T follicular helper cell (primary cell): ENCODE measurements at places on chromosomes 12 and 14.

DNA sequence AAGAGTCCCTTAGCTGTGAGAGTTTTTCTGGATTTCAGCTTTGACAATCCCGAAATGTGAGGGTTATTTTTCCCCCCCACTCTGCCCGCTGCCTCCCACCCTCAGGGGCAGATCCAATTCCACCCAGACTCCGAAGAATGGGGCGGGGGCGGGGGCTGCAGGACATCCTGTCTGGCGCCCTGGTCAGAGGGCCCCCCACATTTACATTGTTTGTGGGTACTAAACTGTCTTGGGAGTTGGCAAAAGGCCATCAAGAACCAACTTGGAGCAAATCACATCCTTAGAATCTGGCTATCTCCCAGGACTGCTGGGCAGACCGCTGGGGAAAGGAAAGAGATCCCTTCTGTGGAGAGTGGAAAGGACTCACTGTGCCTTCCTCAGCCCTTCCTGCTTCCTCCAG is 2.4 kb downstream of the EMP1 start:
- no peak for DNase-seq

- DNase-seq: no peak
These were observed at the start of gene ANKS1B for GRCh38 chr12:99984271-99985128. Gene ANKS1B (minus strand): TSS chr12:99984936. CDS start chr12:99984237, 699 bp downstream.

- no peak for DNase-seq
These were observed 88.7 kb upstream of the KCNA1 start for GRCh38 chr12:4820971-4821370.

DNA sequence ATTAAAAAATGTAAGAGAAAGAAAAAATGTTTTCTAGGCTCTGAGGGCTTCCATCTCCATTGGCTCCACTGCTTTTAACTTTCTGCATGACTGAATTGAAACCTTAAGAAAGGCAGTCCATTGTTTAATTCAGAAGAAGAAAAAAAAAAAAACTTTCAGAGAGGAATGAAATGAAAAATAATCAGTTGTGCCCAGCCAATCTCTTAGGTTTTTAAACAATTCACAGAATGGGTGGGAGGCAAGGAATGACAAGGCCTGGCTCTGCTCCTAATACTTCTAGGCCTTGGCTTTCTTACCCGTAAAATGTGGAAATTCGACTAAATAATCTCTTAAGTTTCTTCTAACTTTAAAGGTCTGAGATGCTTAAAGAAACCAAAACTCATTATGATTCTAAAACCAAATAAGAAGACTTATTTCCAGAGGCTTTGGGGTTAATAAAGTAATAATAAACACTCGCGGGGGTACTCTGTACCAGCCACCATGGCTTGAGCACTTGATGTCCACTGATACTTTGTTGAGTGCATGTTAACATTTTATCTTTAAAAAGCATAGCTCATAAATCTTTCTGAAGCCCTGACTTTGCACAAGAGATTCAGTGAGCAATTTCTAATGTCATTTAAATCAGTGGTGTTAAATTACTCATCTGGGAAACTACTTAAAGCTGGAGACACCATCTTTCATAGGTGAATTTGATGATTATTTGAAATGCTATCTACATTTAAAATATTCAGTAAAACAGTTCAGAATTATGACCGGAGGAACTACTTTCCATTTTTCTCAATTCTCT is 49.6 kb downstream of the STON2 start:
- no peak for DNase-seq

DNA sequence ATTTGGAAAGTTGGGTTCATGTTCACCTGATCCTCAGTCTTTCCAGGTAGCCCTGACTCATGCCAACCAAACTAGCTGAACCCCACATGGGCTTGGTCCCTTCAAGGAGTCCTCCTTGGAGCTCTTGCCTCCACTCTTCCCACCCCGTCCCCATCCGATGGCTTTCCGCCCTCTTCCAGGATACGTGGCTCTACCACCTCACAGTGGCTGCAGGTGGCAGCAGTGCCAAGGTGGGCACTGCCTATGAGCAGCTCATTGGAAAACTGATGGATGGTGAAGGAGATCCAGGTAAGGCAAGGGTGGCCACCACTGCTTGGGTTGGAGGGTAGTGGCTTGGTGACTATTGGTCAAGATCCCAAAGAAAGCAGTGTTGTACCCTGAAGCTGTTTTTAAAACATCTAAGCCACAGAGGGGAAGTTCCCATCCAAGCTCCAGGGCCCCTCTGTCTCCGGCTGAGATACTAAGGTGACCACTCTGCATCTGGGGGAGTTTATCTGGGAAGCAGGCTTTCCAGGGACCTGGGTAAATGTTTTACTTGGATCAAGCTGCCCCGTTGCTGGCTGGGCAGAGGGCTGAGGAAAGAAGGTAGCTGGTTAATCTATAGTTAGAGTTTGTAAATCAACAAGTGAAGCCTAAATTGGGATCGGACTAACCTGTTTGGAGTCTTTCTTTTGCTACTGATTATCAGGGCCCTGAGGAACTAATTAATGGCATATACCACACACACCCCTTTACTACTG is 23.7 kb downstream of the PIGH start:
- DNase-seq: no peak

DNA sequence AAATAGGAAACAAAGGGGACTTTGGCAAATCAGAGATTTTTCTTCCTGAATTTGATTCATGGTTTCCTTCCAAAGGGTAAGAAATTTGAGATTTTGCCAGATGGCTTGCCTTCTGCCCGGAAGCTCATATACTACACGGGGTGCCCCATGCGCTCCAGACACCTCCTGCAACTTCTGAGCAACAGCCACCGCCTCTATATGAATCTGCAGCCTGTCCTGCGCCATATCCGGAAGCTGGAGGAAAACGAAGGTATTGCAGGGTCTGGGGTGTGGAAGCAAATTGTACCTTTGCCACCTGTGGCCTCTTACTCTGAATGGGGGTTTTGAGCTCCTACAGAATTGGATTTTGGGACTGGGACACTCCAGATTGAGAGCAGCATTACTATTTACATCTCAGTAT is 63.5 kb downstream of the FRMD6 start:
- no peak for DNase-seq

GRCh38 chr14:22432348-22432976 is 156.6 kb downstream of the DAD1 start:
- no peak for DNase-seq

DNA sequence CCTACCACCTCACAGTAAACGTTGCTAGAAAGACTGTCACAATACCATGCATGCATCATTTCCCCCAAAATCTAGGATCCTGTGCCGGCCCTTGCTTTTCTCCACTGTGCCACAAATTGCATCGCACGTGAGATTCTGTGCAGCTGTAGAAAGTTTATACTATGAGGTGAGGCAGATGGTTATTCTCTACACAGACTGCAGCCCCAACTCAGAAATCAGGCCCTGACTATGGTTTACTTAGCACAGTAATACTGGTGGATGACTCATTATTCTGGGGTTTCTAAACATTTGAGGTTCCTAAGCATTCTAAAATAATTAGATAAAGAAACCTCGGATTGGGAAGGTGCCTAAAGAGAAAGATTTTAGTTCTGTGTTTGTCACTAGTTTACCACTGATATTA is 163.8 kb upstream of the CCDC198 start:
- no peak for DNase-seq

DNA sequence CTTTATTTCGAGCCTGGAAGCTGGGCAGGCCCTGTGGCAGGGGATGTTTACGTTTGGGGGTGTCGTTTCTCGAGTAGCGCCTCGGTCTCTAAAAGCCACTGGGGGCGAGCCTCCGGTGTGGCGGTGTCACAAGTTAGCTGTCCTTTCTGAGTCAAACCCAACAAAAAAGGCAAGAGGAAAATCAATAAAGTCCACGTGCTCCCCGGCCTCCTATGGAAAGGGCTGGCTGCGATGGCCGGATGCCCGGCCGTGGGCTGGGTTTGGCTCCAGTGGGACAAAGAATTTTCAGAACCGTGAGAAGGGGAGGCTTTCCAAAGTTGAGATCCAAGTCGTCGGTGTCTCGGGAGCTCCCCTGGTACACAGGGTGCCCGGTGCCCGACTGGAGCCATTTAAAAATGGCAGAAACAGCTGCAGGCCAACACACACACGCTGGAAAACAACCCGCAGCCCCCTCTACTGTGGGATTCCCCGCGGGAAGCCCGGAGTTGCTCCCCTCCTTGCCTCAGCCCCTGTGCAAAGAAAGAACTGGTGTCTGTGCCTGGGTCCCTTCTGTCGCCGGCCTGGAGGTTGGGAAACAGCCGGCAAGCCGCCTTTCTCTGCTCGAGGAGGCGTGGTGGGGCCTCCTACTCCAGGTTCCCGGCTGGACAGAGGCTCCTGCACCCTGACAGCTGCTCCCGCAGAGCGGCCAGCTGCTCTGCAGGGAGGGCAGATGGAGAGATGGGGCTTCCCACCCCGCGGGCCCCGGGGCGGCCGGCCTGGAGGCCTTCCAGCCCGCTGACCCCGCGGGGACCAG is 1.9 kb downstream of the BCL7A start:
- DNase-seq: no peak

DNA sequence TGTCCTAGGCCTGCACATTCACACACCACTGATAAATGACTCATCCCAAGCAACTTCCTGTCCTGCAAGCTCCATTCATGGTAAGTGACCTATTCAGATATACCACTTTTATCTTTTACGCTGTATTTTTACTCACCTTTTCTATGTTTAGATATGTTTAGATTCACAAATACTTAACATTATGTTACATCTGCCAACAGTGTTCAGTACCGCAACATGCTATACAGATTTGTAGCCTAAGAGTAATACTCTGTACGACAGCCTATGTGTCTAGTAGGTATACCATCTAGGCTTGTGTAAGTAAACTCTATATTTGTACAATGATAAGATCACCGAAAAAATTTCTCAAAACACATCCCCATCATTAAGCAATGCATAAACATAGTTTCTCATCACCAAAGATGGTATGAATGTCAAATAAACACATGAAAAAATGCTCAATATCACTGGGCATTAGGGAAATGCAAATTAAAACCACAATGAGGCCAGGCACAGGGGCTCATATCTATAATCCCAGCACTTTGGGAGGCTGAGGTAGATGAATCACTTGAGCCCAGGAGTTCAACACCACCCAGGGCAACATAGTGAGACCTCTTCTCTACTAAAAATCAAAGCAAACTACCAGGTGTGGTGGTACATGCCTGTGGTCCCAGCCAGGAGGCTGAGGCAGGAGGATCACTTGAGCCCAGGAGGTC is 20.7 kb downstream of the ATXN2 start:
- DNase-seq: no peak

DNA sequence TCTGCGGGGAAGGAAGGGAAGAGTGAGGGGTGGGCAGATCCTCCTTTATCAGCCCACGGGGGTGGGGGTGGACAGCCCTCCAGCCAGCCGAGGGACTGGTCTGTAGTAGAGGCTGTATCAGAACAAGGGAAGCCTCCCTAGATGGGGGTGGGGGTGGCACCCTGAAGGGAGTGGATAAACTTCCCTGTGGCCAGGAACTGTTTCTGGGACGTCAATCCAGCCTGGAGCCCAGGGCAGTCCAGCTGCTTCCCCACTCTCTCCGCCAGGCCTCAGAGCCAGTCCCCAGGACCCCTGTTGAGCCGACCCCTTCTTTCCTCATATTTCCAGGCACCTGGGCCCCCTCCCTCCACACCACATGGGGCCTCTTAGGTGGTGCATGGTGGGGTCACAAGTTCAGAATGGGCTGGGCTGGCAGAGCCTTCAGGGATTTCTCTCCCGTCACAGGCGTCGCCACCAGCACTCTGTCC is 6.7 kb downstream of the PLD4 start:
- no peak for DNase-seq

DNA sequence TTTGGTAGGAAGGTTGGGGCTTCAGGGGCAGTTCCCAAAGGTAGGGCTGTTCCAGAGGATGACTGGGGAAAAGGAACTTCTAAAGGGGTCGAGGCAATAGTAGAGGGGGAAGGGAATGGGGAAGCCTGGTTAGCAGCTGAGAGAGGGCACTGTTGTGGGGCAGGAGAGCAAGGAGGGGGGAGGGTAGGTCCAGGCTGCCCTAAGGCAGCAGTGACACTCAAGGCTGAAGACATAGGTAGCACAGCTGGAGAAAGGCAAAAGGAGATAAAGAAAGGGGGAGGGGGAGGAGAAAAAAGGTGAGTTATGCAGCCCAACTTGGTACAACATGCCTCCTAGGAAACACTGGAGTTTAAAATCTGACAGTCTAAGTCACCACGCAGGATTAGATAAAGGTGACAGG is 3.9 kb downstream of the NACA start:
- DNase-seq: no peak

DNA sequence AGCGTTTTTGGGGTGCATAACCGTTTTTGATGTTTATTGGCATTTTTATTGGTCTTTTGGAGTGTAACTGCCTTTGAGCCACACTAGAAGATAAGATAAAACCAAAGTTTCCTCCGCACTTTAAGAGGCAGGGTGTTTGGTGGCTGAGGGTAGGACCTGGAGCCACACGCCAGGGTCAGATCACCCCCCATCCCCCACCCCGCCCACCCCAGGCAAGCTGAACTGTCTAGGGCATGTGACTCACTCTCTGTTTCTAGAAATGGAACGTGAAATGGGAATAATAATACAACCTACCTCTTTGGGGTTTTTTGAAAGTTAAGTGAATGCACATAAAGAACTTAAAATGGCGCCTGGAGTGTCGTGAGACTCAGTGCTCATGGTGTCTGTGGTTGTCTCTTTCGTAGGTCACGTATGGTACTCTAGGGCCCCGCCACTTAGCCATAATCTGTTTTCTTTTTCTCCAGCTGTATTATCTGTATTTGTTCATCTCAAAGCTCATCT is 56.0 kb downstream of the PPP2R5C start:
- DNase-seq: no peak

DNA sequence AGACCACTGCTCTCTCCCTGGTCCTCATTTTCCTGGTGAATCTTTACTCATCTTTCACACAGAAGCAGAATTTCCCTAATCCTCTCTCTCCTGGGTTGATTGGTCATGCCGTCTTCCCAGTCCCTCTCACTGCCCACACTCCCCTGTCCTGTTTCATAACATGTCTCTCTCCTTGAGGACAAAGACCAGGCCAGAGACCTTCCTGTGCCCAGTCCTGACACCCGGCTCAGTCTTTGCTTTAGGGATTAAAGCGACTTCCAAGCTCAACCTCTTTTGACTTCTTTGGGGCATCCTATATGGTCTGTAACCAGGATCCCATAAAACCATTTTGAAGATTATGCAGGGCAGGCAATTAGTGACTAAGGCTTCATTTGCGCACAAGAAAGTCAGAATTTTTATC is 105.5 kb downstream of the BCL11B start:
- no peak for DNase-seq

- no peak for DNase-seq
These were observed 17.1 kb upstream of the SERPINA1 start for GRCh38 chr14:94405486-94405885.

DNA sequence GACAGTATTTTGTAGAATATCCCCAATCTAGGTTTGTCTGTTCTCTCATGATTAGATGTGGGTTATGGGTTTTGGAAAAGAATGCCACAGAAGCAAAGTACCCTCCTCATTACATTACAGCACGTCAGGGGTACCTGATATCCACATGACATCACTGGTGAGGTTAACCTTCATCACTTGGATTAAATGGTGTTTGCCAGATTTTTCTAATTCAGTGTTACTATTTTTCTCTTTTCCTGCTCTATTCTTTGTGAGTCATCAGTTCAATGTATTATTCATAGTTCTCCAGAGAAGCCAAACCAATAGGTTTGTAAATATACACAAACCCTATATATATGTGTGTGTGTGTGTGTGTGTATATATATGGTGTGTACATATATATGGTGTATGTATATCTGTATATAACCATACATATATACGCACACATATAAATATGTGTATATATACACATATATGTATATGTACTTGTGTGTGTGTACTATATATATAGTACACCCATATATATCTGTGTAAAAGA is 131.4 kb downstream of the LMNTD1 start:
- no peak for DNase-seq
